ENCODE measurements at places on chromosomes 2 and 18.

DNA sequence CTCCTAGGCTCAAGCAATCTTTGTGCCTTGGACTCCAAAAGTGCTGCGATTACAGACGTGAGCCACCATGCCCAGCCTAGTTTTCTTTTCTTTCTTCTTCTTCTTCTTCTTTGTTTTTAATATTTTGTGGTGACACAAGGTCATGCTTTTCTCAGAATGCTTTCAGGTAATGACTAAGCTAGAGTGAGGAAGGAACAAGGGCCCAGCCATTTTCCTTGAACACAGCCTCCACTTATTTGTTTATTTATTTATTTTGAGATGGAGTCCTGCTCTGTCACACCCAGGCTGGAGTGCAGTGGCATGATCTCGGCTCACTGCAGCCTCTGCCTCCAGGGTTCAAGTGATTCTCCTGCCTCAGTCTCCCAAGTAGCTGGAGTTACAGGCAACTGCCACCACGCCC lies 74.3 kb upstream of the ST3GAL5 start:
- no peak for DNase-seq

- no peak for DNase-seq
Measured at GRCh38 chr2:131045286-131046027, 47.8 kb downstream of the FAM168B start.

GRCh38 chr2:127591221-127591923 lies 54.6 kb upstream of the GPR17 start:
- DNase-seq: peak; percentile 59

GRCh38 chr2:227717687-227718567 lies at the start of gene SLC19A3:
TSS of gene SLC19A3 (minus strand) at chr2:227718028. CDS start at chr2:227702318, 15,710 bp downstream.
- DNase-seq: peak; percentile 45

DNA sequence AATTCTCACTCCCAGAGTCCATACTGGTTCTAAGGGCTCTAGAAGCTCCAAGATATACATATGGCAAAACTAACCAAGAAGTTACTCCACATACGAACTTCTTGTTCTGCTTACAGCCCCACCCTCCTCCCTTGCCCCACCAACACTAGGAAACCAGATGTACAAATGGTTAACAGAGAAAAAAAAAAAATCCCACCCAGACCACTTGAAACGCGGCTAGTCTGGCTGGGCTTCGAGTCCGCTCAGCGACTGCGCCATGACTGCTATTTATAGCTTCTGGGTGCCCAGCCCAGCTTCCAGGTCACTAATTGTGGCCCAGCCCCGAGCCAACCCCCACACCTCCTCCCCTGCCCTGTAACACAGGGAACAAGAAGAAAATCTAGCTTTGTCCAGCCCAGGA lies 47.0 kb upstream of the IHH start:
- DNase-seq: no peak

GRCh38 chr2:119264781-119265692 lies 41.4 kb downstream of the STEAP3 start:
- peak; percentile 75 for DNase-seq

DNA sequence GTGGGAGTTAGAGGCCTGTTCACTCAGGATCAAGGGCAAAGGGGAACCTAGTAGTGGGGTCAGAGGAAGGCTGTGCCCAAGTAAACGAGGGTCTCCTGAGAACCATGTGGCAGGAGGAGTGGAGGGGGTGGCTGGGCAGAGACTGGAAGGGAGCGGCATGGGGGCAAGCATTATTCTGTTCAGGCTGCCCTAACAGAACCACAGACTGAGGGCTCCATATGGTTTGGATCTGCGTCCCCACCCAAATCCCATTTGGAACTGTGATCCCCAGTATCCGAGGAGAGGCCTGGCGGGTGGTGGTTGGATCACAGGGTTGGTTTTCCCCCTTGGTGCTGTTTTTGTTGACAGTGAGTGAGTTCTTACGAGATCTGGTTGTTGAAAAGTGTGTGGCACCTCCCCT lies 287.0 kb downstream of the PHLPP1 start:
- no peak for DNase-seq

- DNase-seq: peak; percentile 50
Measured at GRCh38 chr18:8705238-8705960, at the start of gene MTCL1. TSS of gene MTCL1 (plus strand) at chr18:8705556. CDS start at chr18:8705661, 105 bp downstream.

DNA sequence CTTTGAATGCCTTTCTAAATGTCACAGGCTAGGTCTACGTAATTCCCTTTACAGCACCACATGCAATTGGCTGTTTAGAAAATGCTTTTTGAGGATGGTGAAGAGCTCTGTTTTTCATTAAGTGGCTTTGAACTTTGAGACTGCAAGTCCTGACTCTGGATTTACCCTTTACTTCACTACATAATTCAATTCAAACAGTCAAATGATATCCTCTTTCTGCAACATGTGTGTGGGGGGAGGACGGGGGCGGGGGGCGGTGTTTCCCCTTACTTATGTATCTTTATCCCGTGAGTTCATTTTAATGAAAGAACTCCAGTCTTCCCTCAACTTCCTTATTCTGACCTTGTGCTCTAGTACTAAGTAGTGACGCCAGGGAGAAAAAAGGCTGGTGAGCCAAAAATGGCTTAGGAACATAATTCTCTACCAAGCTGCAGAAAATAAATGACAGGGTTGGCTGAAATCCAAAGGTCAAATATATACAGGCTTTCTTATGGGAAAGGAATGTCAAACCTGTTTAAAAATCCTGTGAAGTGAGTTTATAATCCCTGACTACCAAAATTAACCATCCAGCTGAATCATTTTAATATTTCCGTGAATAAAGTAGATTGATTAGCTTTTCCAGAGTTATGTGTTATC lies 119.6 kb downstream of the SLC8A1 start:
- DNase-seq: peak; percentile 57

- DNase-seq: no peak
Measured at GRCh38 chr2:101094351-101094750, 56.8 kb downstream of the TBC1D8 start.

GRCh38 chr2:53268086-53268485 lies 499.5 kb upstream of the CHAC2 start:
- peak; percentile 11 for DNase-seq

GRCh38 chr18:55152801-55153200 lies 193.5 kb upstream of the CCDC68 start:
- no peak for DNase-seq

GRCh38 chr18:22283116-22283395 lies 113.7 kb downstream of the GATA6 start:
- no peak for DNase-seq

DNA sequence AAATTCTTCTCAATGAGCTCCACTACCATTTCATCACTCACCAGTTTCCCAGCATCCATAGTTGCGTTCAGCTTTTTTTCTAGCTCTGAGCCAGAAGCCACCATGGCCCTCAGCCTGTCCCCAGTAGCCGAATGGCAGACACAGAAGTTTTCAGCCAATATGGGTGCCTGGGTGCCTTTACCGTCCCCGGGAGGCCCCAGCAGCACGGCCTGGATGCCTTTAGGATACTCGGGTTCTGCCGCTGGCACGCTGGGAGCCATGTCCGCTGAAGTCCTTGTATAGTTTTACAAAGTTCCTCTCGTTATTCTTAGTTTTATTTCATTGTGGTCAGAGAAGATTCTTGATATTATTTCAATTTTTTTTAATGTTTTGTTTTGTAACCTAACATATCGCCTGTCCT lies 187.2 kb downstream of the MEMO1 start:
- no peak for DNase-seq

DNA sequence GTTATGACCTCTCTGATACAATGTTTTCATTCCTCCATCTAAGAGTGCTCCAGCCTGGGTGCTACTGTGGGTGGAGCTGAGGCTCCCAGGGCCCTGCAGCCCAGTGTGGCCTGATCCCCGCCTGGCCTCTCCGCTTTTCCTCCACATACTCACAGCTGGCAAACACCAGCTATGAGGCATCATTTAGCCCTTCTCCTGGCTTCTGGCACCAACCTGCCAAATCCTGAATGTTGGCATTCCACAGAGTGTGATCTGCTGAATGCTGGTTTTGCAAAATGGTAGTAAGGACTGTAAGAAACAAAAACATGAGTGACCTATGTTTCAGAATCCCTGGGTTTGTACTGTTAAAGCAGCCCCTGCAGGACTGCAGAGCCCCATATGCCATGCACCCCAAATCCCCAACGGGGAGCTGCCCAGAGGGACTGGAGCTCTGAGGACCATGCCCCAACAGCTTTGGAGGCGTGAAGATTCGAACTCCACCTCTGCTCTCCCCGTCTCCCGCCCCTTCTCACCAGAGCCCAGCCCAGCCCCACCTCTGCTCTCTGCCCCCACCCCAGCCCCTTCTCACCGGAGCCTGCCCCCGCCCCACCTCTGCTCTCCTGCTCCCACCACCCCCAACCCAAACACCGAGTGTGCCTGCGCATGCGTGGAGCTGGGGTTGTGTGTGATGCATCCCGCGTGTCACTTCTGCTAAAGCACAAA lies 4.2 kb downstream of the SLC66A2 start:
- no peak for DNase-seq

GRCh38 chr18:40878371-40878770 lies 1076.7 kb upstream of the PIK3C3 start:
- DNase-seq: no peak

DNA sequence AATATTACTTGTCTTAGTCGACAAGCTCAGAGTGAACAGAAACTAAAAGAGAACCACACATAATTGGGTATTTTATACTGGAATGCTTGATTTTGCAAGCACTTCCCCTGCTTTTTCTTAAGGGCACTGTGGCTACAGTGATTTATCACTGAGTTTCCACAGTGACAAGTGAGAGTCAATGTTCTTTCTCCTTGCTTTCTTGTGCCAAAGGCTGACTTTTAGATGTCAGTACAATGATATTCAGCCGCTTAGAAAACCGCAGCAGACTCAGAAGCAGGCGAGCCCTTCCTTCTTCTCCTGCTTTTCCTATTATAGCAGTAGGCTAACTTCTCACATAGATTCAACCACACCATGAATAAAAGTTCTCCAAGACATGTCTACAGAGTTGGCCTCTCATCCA lies 1603.6 kb upstream of the NXPH2 start:
- no peak for DNase-seq

GRCh38 chr2:105390454-105390853 lies 8.4 kb downstream of the FHL2 start:
- DNase-seq: no peak

GRCh38 chr2:83584672-83585071 lies 874.4 kb downstream of the SUCLG1 start:
- no peak for DNase-seq

DNA sequence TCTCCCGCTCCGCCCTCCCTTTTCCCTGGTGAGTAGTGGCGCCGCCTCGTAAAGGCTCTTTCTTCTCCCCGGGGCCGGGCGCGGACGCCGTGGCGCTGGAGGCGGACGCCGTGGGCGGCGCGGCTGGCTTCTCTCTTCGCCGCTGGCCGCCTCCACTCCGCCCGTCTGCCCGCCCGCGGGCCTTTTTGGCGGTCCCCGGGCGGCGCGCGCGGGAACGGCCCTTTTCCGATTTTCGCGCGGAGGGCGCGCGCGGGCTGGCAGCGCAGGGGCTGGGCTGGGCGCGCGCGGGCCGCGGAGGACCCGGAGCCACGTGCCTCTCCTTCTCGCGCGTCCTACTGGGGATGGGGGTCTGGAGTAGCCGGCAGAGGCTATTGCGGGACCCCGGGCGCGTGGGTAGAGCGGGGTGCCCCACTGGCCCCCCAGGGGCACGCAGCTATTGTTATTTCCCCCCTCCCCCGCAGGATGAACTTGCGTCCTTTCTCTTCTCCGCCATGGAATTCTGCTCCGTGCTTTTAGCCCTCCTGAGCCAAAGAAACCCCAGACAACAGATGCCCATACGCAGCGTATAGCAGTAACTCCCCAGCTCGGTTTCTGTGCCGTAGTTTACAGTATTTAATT lies 472 bp downstream of the SLC20A1 start:
- DNase-seq: no peak

- no peak for DNase-seq
Measured at GRCh38 chr2:233204286-233204936, 47.1 kb upstream of the ATG16L1 start.

- DNase-seq: no peak
Measured at GRCh38 chr2:31079665-31080064, 58.6 kb downstream of the GALNT14 start.

- peak; percentile 62 for DNase-seq
Measured at GRCh38 chr18:50401888-50402287, 27.0 kb downstream of the SKA1 start.

GRCh38 chr2:19749507-19749836 lies 152.3 kb downstream of the TTC32 start:
- no peak for DNase-seq

DNA sequence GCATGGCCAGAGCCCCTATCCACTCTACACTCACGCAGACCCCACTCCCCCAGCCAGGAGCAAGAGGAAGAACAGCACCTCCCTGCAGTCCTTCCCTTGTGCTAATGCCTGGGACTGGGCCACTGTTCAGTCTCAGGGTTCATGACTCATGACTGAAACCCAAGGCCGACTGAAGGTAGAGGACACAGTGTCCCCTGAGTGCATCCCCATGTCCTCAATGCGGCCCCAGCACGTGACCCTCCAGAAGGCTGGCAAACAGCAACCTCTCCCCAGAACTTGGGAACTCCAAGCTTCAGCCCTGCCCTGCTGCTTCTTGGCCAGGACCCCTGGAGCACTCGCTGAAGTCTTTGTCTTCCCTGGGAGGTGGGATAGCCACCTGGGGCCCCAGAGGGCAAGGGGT lies 6.0 kb upstream of the ADRA2B start:
- DNase-seq: no peak

GRCh38 chr2:16664809-16665747 lies 556 bp downstream of the CYRIA start:
- DNase-seq: no peak

DNA sequence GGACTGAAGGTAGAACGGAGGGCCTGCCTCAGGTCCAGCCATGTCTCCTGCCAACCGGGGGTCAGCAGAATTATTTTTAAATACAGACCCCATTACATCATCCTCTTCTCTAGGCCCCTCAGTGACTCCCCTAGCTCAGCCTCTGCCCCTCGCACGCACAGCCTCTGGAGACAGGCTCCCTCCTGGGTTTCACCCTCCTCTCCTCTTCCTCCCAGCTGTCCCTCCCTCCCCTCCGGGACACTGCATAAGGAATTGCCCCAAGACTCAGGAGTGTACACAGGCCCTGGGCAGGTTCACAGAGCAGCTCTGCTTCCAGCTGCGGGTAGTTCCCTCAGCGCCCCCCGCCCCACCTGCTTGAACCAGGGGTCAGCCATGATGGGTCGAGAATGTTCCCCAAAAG lies 520.2 kb upstream of the MYT1L start:
- DNase-seq: no peak

DNA sequence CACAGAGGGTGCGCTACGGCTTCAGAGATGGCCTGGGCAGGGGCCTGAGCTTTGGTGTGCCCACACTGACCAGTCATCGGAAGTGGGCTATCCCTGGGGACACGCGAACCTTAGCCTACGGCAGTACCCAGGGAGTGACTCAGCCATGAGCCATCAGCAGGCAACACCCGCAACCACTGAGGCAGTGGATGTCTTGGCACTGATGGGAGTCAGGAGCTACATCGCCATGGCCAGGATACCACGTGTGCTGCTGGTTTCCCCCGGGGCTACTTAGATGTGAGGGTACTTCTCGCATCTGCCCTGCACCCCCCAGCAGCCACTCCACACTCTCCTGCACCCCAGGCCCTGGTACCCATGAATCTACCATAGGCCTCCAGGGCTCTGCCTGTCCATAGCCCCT lies 12.8 kb upstream of the HPCAL1 start:
- DNase-seq: peak; percentile 93

GRCh38 chr2:152395103-152395502 lies 60.1 kb downstream of the FMNL2 start:
- DNase-seq: no peak

Measured in MCF 10A (cell line).